ENCODE measurements at places on chromosomes 1 and 21.

- DNase-seq, result no peak
Measured at GRCh38 chr1:68938051-68938666, 441.3 kb upstream of the DEPDC1 start.

DNA sequence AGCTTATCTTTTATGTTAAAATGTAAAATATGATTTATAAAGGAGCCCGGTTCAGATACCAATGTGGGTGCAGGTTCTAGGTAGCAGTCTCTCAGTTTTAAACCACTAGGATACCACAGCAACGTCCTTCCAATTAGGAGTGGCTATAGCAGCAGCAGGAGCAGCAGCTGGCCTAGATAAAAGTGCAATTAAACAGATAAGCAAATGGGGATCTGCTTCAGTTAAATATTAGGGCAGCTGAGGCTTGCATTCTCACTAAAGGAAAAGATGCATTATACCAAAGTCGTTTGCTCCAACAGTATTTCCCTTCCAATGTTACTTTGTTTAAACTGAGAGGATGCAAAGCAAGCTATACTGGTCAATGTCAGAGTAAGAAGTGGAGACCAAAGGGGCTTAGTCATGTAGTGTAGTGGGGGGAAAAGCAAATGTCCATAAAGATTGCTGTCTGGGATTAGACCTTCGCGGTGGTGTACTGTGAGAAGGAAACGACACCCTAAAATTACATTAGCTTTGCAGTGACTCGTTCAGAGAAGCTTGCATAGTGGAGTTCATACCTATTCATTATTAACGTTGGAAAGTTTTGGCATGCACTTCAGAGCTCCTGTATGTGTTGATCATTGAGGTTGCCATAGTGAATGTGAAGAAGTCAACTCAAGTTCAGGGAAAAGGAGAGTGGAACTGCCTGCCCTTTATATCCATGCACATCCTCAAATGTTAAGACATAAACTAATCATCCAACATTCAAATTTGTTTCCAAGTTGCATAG is 272.2 kb downstream of the VAV3 start:
- DNase-seq, result no peak

GRCh38 chr1:33143698-33144097 is 38.1 kb downstream of the TRIM62 start:
- no peak for DNase-seq

GRCh38 chr21:29805105-29805504 is 134.7 kb downstream of the GRIK1 start:
- no peak for DNase-seq

GRCh38 chr21:19245188-19245580 is 841.6 kb upstream of the TMPRSS15 start:
- DNase-seq, result no peak

DNA sequence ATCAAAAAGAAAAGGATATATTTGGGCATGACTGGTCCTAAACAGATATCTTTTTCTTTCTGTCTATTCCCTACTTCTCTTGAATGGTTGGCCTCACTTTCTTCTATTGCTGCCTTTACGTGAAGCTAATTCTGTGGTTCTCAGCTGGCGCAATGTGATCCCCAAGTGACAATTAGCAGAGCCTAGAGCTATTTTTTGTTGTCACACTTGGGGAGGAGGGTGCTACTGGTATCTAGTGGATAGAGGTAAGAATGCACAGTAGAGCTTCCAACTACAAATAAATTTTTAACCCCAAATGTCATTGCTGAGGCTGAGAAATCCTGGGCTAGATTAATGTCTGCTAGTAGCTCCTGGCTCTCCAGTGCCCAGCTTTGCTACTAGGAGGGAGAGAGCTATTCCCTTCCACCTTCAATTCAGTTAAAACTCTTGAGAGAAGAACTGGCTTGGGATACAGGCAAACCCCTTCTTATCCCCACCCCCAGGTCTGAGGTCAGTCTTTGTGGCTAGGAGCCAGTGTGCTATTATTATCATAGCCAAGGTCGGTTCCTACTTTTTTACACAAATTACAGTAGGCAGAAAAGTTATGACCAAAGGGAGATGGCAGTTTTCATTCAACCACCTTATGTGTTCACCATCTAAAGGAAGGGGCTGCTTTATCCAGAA is 102.1 kb downstream of the SNX7 start:
- no peak for DNase-seq

- no peak for DNase-seq
Measured at GRCh38 chr1:22518379-22518778, 44.9 kb upstream of the EPHA8 start.

GRCh38 chr1:191624044-191624443 is 534.2 kb upstream of the RGS18 start:
- no peak for DNase-seq

DNA sequence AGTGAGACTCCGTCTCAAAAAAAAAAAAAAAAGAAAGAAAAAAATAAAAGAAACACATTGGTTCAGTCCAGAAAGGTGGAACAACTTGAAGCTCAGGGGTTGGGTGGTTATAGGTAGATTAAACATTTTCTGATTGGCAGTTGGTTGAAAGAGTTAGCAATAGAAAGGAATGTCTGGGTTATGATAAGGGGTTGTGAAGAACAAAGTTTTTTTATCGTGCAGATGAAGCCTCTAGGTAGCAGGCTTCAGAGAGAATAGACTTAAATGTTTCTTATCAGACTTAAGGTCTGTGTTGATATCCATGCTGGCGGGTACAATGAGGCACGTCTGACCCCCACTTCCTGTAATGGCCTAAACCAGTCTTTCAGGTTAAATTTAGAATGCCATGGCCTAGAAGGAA is 45.0 kb upstream of the PDE9A start:
- DNase-seq, result no peak

DNA sequence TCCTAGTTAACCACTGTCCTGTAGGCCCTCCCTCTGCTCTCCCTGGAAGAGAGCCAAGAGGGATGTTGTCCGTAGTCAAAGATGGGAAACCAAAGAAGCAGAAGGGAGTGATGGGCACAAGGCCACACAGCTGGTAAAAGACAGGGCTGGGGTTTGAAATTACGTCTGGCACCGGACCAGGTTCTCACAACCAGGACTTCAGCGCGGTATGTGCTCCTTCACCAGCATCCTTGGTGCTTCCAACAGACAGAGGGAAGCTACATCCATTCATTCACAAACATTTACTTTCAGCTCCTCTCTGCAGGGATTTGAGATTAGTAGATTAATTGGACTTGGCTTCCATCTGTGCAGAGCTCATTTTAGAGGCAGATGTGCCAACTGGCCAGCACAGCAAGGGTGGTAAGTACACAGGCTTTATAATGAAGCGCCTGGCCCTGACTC is 191.2 kb downstream of the TRABD2B start:
- DNase-seq, result no peak

DNA sequence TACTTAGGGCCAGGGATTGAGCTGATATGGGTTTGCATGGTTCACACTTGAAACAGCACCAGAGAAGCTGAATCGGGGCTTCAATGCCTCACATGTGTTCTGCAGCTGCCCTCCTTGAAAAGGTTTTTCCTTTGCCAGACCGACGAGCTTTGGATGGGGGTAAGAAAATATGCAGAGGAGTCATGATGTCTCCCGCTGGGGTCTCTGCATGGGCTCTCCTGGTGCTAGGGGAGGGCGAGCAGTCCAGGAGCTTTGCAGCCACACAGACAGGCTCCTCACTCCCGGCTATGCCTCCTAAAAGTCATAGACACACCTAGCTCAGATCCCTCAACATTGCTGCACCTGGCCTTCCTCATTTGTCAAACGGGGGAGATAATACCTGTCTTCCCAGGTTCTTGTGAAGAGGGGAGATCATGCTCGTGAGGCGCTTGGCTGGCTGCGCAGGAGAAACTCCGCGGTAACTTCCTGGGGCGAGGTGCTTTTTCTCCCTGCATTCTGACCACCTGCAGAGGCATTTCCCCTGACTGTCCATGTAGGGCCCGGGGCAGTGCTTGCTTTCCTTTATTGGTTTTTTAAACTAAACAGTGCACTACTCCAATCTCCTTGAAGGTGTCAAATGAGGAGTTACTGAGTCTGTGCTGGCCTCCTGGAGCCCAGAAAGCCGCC is 112.4 kb downstream of the PLXNA2 start:
- DNase-seq, result no peak

GRCh38 chr1:67579623-67580394 is 105.2 kb upstream of the GADD45A start:
- DNase-seq, result no peak

GRCh38 chr1:113519556-113519955 is 129.2 kb downstream of the MAGI3 start:
- no peak for DNase-seq

DNA sequence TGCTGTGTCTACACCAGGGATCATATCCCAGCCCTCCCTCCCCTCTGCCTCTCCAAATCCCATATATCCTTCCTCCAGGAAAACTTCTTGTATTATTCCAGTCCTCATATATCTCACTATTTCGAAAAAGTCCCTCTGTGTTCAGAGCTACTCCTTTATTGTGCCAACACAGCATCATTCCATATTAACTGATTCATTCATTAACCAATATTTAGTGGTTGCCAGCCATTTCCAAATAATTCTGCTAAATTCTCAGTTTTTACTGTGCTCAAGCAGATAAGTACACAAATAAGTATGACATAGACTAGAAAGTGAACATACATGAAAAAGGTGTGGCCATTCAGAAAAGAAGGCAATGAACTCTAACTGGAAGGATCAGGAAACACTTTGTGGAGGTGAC is 241.6 kb upstream of the DUSP10 start:
- DNase-seq, result no peak

- DNase-seq, result no peak
Measured at GRCh38 chr1:220894025-220894923, 15.0 kb downstream of the HLX start.

DNA sequence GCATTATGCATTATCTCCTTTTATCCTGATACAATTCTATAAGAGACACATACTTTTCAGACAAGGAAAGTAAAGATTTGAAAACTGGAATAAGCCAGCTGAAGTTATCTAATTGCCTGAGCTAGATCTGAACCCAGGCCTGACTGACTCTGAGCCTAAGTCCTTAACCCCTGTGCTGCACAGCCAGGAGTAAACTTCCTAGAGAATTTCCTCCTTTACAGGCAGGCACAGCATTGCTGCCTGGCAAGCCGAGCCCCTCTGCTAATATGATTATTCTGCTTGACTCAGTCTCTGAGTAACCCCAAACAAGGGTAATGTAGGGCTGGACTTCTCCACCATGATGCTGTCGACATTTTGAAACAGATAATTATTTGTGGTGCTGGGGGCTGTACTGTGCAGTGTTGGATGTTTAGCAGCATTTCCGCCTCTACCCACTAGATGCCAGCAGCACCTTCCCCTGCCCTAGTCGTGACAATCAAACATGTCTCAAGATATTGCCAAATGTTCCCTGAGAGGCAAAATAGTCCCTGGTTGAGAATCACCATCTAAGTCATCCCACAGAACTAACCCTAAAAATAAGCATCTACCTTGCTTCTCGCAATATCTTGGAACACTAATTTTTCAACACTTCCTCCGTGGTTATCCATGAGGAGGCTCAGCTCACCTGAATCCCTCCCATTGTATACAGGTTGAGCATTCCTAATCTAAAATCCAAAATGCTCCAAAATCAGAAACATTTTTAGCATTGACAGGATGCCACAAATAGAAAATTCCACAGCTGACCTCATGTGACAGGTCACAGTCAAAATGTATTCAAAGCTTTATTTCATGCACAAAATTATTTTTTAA is 18.5 kb downstream of the CAMK1G start:
- DNase-seq, result no peak

DNA sequence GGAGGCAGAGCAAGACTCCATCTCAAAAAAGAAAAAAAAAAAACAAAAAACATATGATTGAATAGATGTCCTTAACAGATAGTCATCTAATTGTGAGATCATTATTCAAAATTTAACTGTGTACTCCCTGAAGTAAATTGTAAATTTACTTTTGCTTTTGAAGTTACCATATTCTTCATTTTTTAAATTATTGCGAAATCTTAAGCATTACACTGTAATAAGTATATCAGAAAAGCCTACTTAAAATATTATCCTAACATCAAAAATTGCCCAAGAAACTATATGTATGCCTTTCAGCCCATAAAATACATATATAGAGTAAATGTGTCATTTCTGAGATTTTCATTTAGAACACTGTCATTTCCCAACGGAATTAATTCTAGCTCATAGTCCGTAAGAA is 91.9 kb downstream of the AK5 start:
- no peak for DNase-seq

DNA sequence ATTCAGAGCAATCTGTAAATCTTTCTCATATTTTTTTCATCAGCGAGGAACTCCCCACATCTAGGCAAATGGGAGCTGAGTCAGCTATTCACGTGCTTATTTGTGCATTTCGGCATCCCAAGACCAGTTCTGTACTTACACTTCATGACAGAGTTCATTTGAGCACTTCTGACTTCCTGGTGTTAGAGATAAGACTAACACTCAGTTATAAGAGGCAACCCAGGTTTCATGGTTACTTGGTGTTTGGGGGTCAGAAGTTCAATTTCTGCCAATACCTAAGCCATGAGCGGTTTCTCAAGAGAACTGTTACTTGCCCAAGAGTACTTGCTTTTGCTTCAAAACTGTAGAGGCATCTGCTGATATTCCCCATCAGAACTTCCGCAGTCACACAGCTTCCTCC is 24.1 kb upstream of the DESI2 start:
- no peak for DNase-seq

GRCh38 chr1:51504806-51505525 is 14.1 kb downstream of the EPS15 start:
- no peak for DNase-seq

DNA sequence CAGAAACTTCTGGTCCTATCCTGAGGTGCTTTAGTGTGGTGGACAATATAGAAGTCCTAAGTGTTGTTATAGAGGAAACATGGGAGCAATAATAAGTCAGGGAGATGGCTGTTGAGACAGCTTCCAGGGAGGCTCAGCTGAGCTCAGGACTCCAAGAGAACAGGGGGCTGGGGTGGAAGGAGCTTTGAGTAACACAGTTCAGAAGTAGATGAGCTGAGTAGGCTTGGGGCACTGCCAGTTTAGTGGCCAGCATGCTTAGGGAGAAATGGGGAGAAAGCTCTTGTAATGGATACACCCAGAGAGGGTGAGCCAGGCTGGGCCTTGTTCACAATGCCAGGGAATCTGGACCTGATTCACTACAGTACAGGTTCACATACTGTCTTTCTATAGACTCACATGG is 201.6 kb downstream of the DAB1 start:
- no peak for DNase-seq

DNA sequence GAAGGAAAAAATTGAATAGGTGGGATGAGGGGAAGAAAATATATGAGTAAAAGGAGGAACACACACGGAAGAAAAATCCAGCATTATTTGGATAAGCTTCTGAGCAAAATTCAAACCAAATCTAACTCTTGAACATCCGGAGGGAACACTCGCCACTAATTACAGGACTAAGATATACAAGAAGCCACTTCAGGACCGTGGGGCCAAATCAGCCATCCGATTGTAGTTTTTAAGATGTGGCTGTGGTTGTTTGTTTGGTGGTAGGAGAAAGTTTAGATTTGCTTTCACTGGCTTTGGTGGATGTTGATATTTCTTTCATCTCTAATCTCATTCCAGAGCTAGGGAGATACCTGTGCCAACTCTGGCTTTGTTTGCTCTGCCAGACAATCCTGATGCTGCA is 43.7 kb upstream of the ADAMTS1 start:
- no peak for DNase-seq

GRCh38 chr1:229599218-229599954 is 26.5 kb downstream of the TAF5L start:
- no peak for DNase-seq
